ENCODE measurements at places on chromosomes 1 and 21.

GRCh38 chr1:1157914-1158710 lies 15.6 kb upstream of the TTLL10 start:
- peak; percentile 10 for DNase-seq

- DNase-seq: no peak
Observed at GRCh38 chr1:189405419-189405818, 1072.2 kb downstream of the BRINP3 start.

DNA sequence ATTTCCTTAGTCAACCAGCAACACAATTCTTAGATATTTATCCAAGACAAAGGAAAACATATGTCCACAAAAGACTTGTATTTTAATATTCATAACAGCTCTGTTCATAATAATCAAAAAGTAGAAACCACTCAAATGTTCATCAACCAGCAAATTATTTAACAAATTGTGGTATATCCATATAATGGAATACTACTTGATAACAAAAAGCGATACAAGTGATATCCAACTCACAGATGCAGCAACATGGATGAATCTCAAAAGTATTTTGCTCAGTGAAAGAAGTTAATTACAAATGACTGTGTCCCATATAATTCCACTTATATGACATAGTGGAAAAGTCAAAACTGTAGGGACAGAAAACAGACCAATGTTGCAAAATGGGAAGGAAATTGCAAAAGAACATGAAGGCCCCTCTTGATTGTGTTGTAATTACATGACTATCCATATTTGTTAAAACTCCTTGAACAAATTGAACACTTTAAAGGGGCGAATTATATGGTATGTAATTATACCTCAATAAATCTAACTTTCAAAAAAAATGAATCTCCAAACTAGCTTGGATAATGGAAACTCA lies 116.9 kb downstream of the EDEM3 start:
- DNase-seq: no peak

DNA sequence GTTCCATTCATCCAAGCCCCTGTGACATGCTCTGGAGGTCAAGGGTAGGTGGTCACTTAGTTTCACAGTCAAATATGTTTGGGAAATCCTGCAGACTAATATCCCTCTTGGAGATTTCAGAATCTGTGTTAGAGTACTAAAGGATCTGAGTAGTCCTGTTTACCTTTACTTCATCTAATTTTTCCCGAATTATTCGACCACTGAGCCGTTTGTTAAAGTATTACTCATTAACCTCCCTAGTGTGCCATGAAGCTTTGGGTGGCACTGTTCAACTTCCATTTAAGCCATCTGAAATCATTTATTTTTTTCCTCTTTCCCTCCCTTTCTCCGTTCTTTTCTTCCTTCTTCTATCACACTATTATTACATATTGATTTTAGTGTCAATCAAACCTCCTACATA lies 109.9 kb downstream of the NGF start:
- DNase-seq: no peak

DNA sequence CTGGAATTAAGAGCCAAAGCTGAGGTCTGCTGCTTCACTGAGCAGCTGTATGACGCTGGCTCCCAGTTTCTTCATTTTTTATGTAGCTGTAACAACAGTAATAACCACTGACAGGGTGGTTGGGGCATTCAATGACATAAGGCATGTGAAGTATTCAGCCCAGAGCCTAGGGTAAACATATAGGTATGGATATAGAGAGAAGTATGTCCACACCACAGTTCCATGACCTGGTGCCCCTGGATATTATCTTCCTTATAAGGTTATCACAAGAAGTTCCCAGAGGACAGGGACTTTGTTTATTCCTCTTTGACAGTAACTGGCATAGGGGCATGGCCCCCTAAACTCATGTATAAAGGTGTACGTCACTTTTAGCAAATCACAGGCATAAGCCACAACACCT lies 14.7 kb downstream of the RAB42 start:
- no peak for DNase-seq

DNA sequence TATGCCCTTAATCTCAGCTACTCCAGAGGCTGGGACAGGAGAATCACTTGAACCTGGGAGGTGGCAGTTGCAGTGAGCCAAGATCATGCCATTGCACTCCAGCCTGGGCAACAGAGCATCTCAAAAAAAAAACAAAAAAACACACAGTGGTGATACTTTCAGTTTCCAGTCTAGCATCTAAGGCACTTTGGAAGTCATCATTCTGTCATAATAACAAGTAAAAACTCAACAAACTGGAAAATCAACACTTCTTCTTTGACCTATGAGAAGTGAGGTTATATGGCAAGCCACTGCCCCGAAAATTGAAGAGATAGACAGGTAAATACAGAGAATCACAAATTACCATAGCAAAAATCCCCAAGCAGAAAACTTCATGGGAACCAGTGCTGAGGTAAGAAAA lies 51.9 kb downstream of the IL12RB2 start:
- DNase-seq: no peak

DNA sequence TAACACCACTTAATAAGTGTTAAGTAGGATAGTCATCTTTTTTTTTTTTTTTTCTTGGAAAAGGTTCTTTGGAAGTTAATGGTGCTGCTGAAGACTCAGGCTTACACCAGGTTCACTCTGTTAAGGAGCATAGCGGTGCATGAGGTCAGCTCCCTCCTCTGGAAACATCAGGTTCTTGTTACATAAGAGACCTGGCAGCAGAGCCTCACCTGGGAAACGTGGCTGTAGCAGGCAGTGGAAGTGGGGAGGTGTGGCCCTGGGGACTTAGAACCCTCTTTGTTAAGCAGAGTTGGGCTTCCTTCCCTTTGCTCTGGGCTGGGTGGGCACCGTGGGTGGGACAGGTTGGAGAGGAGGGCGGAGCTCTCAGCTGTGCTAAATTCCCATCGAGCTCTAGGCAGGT lies 104.1 kb downstream of the CNIH3 start:
- DNase-seq: no peak

DNA sequence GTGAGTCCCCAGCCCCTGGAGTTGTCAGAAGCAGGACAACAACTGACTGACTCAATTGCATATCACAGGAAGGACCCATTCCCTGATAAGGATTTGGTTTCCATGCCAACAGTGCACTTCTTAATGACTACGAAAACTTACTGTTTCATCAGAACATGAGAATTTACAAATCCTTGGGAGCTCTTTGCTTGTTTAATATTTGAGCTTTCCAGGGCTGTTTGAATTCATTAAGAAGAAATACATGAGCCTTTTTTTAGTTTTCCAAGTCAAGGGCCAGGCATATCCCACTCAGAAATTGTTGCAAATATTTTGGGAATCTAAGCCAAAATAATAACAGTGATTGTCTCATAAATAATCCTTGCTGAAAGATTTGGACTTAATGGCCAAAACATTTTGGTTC lies 27.2 kb upstream of the COL24A1 start:
- no peak for DNase-seq

GRCh38 chr1:224106568-224107281 lies 7.2 kb upstream of the FBXO28 start:
- DNase-seq: peak; percentile 46

DNA sequence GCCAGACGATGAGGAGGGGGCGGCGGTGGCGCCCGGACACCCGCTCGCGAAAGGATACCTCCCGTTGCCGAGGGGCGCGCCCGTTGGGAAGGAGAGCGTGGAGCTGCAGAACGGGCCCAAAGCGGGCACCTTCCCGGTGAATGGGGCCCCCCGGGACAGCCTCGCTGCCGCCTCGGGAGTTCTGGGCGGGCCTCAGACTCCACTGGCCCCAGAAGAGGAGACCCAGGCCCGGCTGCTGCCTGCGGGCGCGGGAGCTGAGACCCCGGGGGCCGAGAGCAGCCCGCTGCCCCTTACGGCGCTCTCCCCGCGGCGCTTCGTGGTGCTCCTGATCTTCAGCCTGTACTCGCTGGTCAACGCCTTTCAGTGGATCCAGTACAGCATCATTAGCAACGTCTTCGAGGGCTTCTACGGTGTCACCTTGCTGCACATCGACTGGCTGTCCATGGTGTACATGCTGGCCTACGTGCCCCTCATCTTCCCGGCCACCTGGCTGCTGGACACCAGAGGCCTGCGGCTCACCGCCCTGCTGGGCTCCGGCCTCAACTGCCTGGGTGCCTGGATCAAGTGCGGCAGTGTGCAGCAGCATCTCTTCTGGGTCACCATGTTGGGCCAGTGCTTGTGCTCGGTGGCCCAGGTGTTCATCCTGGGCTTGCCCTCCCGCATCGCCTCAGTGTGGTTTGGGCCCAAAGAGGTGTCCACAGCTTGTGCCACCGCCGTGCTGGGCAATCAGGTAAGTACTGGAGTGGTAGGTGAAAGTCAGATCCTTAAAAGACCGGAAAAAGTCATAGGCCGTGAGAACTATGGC lies 588 bp downstream of the FLVCR1 start:
- DNase-seq: peak; percentile 34

- DNase-seq: peak; percentile 72
Observed at GRCh38 chr1:20634594-20635084, 1.4 kb downstream of the PINK1 start.

- peak; percentile 75 for DNase-seq
Observed at GRCh38 chr1:9239622-9240401, 5.2 kb downstream of the H6PD start.

- DNase-seq: no peak
Observed at GRCh38 chr1:5369223-5369622, 623.0 kb downstream of the NPHP4 start.

DNA sequence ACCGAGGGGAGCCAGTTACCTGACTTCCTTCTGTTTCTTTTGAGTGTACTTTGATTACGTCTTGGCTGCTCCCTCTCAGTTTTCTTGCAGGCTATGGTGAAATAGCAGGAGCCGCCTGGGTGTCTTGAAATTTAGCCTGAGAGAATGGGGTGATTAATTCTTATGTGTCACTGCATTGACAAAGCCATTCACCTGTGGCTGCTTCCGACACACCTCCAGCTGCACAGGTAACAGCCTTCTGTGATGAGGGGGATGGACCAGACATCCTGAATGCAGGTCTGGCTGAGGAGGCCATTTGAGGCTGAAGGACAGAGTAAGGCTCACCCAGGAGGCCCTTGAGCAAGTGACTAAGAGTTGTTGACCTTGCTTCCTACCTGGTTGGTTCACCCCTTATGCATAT lies 16.5 kb downstream of the CACNA1E start:
- DNase-seq: no peak

DNA sequence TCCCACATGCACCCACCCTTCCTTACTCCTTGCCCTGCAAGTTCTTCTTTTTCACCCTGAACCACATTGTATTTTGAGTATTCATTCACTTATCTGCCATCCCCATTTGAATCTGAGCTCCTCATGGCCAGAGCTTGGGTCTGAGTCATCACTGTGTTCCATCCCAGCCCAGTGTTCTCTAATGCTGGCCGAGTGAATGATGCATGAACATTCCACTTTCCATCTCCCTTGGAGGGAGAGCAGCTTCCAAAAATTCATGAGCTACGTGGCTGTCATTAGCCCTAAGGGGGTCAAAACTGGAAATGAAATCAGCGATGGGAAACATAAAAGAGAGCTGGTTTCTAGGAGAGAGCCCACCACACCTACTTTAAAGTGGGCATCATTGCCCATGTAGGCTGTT lies 187.0 kb upstream of the USP24 start:
- DNase-seq: peak; percentile 68

DNA sequence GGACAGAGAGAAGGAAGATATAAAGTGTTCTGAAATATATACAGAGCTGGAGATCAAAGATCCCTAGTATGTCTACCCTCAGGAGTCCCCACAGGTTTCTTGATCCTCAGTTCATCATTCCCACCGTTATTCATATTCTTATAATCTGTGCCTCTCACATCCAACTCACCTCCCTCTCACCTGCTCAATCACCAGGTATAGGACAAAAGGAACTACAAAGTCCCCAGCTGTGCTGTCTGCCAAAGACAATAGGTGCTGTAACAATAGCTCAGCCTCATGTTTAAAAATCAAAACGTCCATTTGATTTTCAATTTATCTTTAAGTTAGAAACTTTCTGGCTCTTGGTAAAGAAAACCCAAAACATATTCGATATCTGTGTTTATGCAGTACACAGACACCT lies 121.1 kb upstream of the PKN2 start:
- no peak for DNase-seq

- no peak for DNase-seq
Observed at GRCh38 chr1:192929597-192929996, 120.8 kb downstream of the RGS2 start.

GRCh38 chr1:36612121-36612520 lies 129.4 kb upstream of the CSF3R start:
- no peak for DNase-seq

- no peak for DNase-seq
Observed at GRCh38 chr1:4027492-4028138, 127.5 kb upstream of the C1orf174 start.

- DNase-seq: peak; percentile 31
Observed at GRCh38 chr1:69494221-69494620, 73.5 kb upstream of the LRRC7 start.

DNA sequence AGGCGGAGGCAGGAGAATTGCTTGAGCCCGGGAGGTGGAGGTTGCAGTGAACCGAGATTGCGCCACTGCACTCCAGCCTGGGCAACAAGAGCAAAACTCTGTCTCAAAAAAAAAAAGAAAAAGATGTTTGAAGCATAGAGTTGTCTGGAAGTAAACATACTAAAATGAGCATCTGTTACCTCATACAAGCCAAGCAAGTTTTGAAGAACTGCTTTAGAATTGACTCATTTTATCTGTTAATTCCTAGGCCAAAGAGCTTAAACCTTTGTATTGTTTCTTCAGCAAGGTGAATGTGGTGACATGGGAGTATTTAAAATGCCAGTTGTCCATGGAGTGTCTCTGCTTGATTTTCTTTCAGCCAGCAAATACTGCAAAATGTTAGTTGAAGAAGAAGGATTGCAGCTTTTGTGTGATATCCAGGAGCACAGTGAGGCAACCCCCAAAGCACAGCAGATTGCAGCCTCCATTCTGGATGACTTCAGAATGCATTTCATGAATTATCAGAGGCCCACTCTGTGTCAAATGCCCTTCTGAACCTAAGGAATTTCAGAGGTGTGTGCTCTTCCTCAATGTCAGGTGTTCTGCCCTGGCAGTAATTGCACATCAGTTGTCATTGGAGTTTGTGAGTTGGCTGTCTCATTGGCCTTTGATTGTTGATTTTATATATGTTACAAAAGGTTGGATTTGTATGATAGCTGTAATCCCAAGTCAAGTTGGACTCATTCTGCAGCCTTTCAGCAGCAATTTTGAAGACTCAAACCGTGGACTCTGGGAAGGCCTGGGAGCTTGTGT lies 28.9 kb downstream of the ECHDC2 start:
- no peak for DNase-seq

DNA sequence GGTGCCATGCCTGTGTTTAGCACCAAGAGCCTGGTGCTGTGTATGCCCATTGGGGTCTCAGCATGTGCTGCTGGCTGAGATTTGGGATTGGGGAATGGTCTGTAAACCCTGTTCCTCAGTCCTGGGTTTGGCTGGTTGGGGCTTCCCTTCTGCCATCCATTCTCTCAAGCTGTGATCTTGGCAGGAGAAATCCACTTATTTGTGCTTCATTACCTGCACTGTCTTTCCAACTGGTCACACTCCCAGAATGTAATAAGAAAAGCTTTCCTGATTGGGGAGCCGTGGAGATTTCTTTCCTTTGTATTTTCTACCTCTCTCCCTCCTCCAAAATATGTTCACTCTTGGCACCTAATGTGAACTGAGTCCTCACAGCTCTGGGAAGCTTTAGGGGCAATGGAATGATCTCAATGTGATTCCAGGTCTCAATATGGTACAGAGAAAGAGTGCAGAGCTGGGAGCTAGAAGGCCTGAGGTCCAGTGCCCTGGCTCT lies 23.0 kb upstream of the KCNA10 start:
- no peak for DNase-seq
